Thyroid gland (tissue), 4 donors: ENCODE measurements at places on chromosomes 5 and 9. TPM values are rescaled to one million over a fixed set of nuclear protein-coding genes. Genes with fewer than 3 reads are reported as not detected.
A peak's percentile ranks its signal among the peaks of the same experiment; 100 is the strongest.

Gene MYMK
- not detected for total RNA-seq

GRCh38 chr5:143613329-143613728 lies 198.6 kb upstream of the HMHB1 start:
- no peak for DNase-seq

DNA sequence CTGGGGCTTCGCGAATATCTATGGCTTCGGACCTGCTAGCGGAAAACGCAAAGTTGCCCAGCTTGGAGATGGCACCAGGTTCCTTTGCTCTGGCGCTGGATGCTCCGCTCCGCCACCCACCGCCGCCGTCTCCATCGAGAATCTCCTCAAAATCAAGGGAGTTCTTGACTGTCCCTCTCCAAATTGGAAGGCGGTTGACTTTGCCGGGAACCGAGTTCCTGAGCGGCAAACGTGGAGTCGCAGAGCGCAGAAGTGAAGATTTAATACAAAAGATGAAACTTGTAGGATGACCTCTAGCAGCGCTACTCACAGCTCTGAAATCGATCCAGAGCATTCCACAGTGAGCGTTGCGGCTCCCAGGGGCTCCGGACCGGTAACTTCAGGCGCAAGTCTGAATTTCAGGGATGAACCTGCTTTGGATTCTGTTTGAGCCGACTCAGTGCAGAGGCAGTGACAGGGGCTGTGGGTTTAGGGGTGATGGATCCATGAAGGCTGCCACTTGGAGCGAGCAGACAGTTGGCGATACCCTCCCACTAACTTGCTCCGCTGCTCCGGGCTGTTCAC lies 1641.5 kb upstream of the C9orf72 start:
- peak; percentile 23 for DNase-seq

GRCh38 chr9:79263628-79264027 lies 308.1 kb upstream of the TLE4 start:
- DNase-seq = no peak

DNA sequence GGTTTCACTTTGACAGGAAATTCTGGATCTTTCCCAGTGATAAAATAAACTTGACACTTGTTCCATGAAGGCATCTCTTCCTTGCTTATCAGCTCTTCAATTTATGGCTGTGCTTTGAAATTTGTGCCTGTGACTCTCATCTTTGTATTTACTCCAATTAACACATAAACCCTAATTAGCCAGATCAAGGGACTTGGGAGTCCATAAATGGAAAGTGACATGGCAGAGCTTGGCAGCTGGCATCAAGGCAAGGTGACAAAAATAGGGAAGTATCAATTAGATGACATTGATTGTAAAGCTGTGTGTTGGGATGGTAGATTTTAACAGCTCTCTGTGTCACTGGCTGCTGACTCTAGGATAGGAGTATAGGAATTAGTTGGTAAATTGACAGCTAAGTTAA lies 133.9 kb downstream of the PBX3 start:
- DNase-seq = no peak

DNA sequence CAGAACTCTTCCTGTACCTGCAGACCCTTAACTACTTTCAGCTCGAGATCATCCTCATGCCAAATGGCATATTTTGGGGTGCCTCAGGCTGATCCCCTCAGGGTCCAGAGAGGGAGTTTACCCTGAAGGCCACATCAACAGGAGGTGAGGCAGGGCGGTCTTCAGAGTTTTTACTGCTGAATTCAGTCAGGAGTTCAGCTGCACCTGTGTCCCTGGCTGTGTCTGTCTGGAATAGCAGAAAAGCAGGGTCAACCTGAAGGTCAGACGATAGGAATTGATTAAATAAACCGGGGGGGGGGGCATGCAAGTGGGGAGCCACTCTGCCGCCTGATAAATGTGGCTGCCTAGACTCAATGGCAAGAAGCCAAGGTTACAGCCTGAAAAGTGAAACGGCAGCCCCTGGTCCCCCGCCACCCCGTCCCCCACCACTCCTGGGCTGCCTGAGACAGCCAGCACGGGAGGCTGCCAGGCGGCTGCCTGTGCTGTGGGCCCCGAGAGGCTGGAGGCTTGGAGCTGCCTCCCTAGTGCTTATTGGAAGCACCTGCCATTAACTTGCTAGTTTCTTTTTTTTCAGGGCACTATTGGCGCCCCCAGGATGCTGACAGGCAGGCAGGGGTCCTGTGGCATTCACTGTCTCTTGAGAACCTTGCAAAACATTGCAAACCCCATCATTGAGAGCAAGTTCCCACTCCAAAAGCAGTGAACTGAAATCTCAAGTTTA lies 182.7 kb upstream of the PPP1R26 start:
- DNase-seq = no peak
